Suprapubic skin (tissue), 4 donors: ENCODE measurements at places on chromosomes 16 and 17.

GRCh38 chr17:83061586-83061985 lies 17.8 kb upstream of the METRNL start:
- no peaks in the 10 kb centered on the region for H3K27me3 ChIP-seq
- no peaks in the 10 kb centered on the region for H3K36me3 ChIP-seq
- H3K27ac ChIP-seq: no peak overlapping the region
- peaks cover 25% of the 10 kb centered on the region for H3K4me1 ChIP-seq
- peak; percentile 33 for DNase-seq

DNA sequence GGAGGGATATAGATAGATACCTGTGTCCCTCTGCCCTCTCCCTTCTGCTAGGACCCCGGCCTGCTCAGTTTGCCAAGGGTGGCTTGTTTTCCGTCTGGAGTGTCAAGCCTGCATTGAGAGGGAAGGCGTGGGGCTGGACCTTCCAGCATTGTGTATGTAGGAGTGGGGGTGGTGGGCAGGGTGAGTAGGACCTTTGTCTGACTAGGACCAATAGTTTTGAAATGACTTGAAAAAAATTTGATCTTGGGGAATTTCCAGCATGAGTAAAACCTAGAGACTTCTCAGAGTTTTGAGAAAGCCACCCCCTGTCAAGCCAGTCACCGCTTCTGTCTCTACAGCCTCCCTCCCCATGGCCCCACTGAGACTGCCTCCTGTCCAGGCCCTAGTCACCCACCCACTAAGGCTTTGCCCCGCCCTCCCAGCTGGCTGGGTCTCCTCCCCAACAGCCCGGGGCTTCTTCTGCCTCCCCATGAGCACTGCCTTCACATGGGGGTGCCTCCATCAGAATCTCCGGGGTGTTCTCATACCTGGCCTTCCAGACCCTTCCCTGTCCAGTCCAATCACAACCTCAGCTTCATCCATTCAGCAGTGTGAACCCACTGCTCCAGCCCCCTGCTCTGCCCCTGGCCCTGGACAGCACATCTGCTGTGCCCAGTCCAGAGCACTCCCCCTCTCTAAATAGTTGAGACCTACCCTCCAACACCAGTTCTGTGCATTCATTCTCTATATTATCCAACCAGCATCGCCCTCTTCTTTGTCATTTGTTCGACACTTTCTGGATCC lies 207.0 kb downstream of the MSI2 start:
- no peaks in the 10 kb centered on the region for H3K4me1 ChIP-seq
- H3K36me3 ChIP-seq: no peaks in the 10 kb centered on the region
- no peak for DNase-seq
- no peak overlapping the region for H3K4me3 ChIP-seq
- no peaks in the 10 kb centered on the region for H3K27me3 ChIP-seq
- no peak overlapping the region for H3K27ac ChIP-seq

GRCh38 chr16:55628306-55628968 lies 27.4 kb upstream of the SLC6A2 start:
- DNase-seq: no peak
- no peak overlapping the region for H3K27ac ChIP-seq
- H3K4me3 ChIP-seq: no peak overlapping the region
- no peaks in the 10 kb centered on the region for H3K4me1 ChIP-seq
- H3K27me3 ChIP-seq: no peaks in the 10 kb centered on the region
- no peaks in the 10 kb centered on the region for H3K36me3 ChIP-seq

DNA sequence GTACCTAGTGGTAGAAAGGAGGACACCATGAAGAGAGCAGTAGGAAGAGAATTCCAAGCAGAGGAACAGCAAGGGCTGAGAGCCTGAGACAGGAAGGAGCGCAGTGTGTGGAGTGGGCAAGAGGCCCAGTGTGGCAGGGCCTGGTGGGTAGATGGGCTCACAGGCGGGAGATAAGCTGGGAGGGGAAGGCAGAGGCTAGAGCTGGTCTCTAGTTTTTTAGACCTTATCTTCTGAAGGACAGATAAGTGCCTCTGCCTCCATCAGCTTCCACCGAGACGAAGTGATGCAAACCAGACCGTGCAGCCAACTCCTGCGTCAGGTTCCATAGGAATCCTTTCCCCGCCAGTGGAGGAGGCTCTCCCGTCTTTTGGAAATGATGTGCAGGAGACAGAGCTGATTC lies 33.6 kb downstream of the CDH1 start:
- H3K4me1 ChIP-seq: no peaks in the 10 kb centered on the region
- no peak for DNase-seq
- no peak overlapping the region for H3K4me3 ChIP-seq
- no peaks in the 10 kb centered on the region for H3K36me3 ChIP-seq

GRCh38 chr17:80453126-80453997 lies 23.0 kb downstream of the NPTX1 start:
- peak overlapping the region; percentile 60 for H3K4me3 ChIP-seq
- no peak for DNase-seq
- no peaks in the 10 kb centered on the region for H3K36me3 ChIP-seq
- H3K27me3 ChIP-seq: no peaks in the 10 kb centered on the region
- H3K4me1 ChIP-seq: peaks cover 32% of the 10 kb centered on the region

GRCh38 chr17:50165867-50166517 lies at the start of gene SGCA:
Gene SGCA, plus strand, starts transcription at chr17:50166005. Its CDS starts 36 bp downstream, at chr17:50166041.
- peaks cover 32% of the 10 kb centered on the region for H3K4me1 ChIP-seq
- no peaks in the 10 kb centered on the region for H3K36me3 ChIP-seq
- no peak for DNase-seq
- peak within 1 kb of the TSS; percentile 51 for H3K27ac ChIP-seq
- peak within 1 kb of the TSS; percentile 30 for H3K4me3 ChIP-seq

DNA sequence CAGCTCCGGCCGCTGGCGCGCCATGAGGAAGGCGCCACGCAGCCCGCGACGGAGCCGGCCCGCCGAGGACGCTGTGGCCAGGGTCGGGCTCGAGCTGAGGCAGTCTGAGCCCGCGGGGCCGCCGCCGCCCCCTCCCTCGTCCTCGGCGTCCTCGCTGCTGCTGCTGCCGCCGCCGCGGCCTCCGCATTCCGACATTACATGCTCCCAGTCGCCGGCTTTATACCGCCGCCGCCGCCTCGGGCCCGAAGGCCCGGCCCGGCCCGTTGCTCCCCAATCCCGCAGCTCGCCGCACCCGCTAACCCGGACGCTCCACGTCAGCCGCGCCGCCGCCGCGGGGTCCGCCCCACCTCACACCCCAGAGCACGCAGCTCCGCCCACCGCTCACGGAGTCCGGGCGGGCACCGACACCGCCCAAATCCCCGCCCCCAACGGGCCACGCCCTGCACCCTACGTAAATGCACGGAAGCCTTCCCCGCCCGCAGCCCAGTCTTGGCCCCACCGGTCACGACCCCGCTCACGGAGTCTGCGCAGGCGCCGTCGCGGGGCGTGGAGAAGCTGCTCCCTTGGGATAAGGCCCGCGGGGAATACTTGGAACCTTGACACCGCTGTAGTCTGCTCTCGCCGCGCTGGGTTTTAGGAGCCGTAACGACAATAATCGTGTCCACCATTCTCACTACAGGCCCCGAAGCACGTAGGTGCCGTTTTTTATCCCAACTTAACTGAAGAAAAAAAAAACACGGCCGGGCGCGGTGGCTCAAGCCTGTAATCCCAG lies at the start of gene TXNDC11:
Gene TXNDC11 (minus strand): TSS at position 322 of the 772 bp plus-strand sequence. CDS start 127 bp downstream, at position 195.
- H3K36me3 ChIP-seq: peaks cover 1% of the 10 kb centered on the region
- DNase-seq: peak; percentile 99
- H3K4me1 ChIP-seq: peaks cover 28% of the 10 kb centered on the region
- peak within 1 kb of the TSS; percentile 95 for H3K4me3 ChIP-seq

DNA sequence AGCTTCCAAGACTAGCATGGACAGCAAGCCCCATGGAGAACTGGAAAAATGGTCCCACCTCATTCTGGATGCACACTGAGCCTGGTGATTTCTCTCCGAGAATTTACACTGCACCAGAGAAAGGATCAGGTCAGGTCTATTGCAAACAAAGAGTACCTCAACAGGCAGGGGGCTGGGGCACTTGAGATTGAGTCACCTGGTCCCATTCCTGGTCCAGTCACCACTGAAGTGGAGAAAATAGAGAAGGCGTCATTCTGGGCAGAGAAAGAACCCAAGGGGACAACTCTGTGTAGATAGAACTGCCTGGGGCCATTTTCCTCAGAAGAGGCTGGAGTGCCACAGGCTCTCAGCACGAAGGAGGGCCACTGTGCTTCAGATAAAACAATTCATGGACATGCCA lies 38.4 kb downstream of the CENPV start:
- no peak for DNase-seq
- no peak overlapping the region for H3K27ac ChIP-seq
- no peaks in the 10 kb centered on the region for H3K27me3 ChIP-seq

DNA sequence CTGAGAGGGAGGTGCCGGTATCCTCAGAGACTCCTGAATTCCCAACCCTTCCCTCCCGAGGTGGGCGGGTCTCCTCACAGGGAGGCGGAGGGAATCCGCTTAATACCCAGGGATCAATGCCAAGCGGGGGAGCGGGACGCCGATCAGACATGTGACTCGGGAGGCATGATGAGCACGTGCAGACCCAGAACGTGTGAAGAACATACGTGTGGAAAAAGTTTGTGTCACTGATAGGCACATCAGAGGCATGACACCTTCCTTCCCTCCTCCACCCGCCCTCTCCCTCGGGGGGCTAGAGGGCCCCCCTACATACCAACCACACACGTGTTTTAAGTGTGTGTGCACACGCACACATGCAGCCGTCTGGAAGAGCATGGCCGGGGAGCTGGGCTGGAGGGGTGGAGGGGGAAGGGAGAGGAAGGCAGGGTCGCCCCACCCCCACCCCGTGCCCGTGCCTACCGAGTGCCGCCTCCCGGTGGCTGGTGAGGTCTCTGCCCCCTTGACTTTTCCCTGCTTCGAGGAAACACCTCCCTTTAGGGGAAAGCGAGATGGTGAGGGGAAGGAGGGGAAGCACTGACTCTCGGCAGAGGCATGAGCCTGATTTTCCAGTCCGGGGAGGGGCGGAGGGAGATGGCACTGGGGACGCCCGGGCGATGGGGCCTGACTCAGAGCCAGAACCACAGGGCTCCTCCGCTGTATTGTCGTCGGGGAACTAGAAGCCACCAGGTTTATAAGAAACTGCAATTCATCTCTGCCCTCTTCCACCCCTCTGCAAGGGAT lies 12.1 kb upstream of the TBX21 start:
- no peak for DNase-seq
- no peak overlapping the region for H3K4me3 ChIP-seq
- H3K36me3 ChIP-seq: no peaks in the 10 kb centered on the region
- H3K27me3 ChIP-seq: peaks cover 78% of the 10 kb centered on the region
- no peak overlapping the region for H3K27ac ChIP-seq

DNA sequence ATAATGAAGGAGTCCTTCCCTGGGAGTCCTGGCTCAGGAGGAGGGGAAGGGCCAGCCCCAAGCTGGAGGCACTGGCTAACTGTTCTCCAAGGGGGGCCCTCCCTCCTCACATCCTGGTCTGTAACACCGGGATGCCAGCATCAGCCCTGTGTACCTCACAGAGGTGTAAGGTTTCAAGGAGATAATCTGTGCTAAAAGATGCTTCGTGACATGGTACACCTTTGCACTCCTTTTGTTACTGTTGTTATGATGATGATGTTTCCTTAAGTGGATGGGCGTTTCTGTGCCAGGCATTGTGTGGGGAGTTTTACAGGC lies 236.7 kb upstream of the TNRC6C start:
- no peak overlapping the region for H3K27ac ChIP-seq
- H3K36me3 ChIP-seq: no peaks in the 10 kb centered on the region
- H3K4me3 ChIP-seq: no peak overlapping the region
- H3K27me3 ChIP-seq: peaks cover 3% of the 10 kb centered on the region
- DNase-seq: no peak

DNA sequence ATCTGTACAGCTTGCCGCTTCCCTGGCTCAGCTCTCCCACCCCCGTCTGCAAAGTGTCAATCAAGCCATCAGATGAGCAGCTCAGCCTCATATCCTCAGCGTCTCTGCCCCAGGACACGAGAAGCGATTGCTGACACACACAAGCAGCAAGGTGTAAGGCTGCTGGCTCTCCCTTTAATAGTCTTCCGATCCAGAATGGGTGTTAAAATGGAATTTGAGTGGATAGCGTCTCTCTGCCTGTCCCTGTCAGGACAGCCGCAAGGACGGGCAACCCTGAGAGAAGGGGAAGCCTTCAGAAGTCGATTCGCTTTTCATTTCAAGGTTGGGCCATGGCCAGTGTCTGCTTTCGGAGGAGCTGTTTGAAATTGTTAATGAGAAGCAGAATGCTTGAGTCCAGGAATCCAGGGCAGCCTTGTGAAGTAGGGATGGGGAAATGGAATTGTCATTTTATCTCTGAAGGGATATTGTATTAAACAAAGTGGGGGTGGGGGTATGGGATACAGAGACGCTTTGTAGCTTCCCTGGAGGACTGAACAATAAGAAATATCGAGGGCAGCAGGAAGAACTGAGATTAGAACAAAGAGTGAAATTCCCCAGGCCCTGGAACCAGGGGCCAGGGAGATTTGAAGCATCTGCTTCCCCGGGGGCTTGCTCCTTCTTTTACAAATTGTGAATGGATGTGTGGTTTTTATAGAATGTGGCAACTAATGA lies 4.7 kb upstream of the PIPOX start:
- H3K4me3 ChIP-seq: no peak overlapping the region
- H3K36me3 ChIP-seq: no peaks in the 10 kb centered on the region
- no peak for DNase-seq
- peaks cover 30% of the 10 kb centered on the region for H3K27me3 ChIP-seq
